ENCODE measurements at places on chromosomes 3 and 15.

DNA sequence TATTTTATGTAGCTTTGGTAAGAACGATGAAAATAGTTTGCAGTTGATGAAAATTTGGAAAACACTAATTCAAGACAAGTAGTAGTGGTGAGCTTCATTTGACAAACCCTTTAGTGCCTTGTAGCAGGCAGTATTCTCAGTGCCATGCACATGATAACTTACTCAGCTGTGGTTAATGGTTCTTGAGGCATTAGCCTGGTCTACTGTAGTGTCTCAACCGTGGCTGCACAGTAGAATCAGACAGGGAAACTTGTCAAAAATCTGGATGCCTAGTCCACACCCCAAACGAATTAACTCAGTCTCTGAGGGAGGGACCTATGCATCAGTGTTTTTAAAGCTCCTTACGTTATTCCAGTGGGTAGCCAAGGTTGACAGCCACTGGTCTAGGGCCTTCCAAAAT is 45.4 kb downstream of the PSMD6 start:
- peak; percentile 60 for ATAC-seq

GRCh38 chr3:194343561-194343893 is 7.6 kb downstream of the CPN2 start:
- ATAC-seq, result no peak

DNA sequence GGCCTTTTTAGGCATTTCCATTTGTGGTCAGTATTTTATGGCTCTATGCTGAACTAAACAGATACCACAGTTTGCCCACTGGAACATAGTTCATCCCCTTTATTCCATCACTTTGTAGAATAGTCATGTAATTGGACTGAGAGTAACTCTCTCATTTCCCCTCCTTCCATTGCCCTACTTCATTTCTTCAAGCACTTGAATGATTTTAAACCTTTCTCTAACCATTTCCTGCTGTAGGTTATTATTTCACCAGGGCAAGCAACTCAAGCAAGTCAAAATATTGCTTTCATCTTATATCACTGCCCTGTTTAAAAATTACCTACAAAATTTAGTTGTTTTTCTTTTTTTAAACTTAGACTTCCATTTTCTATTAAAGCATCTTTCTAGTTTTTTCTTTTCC is 177.0 kb downstream of the RAP2B start:
- no peak for ATAC-seq

DNA sequence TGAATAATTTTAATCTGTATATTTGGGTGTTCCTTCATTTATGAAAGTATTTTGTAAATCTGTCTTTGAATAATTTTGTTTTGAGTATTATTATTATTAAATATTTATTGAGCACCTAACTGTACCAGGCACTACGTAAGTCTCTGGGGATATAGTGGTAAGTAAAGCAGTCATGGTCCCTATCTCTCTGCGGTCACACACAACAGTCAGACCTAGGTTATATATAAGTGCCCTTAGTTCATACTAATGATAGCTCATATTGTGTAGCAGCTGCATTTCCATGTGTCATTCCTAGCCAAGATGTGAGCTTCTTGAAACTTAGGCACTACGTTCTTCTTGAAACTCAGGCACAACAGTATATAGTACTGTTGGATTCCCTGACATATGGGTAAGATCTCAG is 12.4 kb downstream of the NKTR start:
- no peak for ATAC-seq

GRCh38 chr15:71804226-71804625 is 6.1 kb upstream of the NR2E3 start:
- no peak for ATAC-seq

DNA sequence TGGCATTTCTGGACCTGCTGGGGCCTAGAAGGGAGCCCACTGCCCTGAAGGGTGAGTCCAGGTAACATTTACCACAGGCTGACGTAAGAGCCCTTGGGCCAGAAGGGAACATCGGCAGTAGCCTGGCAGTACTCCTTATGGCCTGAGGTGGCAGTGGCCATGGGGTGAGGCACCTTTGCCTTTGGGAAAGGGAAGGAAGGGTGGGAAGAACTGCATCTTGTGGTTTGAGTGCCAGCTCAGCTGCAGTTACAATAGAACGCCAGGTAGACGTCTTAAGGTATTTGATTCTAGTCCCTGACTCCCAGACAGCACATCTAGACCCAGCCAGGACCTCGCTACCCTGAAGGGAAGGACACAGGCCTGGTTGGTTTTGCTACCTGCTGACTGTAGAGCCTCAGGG is 104.9 kb downstream of the SOX14 start:
- ATAC-seq, result no peak

GRCh38 chr3:17645074-17645698 is 97.2 kb downstream of the TBC1D5 start:
- ATAC-seq, result no peak

DNA sequence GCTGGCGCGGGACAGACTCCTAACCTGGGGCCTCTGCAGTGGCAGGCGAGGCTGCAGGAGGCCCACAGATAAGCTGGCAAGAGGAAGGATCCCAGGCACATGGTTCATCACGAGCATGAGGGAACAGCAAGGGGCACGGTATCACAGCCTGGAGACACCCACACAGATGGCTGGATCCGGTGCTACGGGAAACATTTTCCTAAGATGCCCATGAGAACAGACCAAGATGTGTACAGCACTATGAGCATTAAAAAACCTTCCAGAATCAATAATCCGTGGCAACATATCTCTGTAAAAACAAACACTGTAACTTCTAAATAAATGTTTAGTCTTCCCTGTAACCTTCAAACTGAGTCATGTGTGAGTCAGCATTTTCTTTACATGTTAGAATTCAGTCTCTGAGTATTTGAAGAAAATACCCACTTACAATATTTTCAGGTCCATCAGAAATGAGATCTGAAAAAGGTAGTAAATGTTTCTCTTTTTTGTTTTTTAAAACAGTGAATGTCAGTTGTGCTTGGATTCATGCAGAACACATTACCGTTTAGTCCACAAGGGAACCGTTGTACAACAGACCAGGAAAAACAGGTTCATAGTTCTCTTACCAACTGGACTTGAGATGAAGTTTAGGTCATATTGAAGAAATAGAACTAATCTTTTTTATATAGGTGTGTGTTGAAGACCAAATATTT is 75.9 kb downstream of the BOC start:
- ATAC-seq, result no peak

DNA sequence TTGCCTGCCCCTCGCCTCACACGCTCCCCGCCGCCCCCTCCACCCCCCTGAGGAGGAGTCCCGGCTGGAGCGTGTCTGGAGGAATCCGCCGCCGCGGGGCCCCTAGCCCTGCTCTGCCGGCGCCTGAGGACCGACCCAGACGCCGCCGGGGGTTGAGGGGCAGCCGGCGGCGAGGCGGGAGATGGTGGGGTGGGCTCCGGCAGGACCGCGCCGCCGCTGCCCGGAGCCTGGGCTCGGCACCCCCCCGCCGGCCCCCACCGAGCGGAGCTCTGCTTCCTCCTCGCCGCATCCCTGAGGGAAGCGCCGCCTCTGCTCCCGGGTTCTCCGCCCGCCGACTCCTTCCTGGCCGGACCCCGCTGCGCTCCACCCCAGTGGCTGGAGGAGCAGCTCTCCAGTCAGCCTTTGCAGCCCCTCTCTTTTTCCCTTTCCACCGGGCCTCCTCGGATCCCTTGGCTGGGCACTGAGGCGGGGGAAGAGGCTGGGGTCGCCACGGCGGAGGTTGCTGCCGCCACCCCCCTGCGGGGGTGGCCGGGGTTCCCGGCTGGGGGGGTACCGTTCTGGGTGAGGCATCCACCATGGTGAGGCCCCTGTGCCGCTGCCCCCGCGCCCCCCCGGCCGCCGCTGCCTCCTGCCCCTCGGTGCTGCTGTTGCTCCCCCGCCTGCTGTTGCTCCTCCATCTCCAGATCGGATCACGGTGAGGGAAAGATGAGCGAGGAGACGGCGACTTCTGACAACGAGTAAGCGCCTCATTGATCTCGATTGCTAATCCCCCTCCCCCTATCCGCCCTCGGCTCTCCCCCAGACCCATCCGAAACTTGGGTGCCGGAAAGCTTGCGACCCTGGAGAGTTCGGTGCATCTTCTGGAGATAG is at the start of gene SPRED1:
TSS of gene SPRED1 (plus strand) at position 356 of the 870 bp plus-strand sequence. CDS start at position 706, 350 bp downstream.
- ATAC-seq, result peak; percentile 24

- peak; percentile 65 for ATAC-seq
Measured at GRCh38 chr15:84955089-84955848, 26.4 kb upstream of the PDE8A start.

- no peak for ATAC-seq
Measured at GRCh38 chr3:158976966-158977365, 175.1 kb downstream of the MFSD1 start.

DNA sequence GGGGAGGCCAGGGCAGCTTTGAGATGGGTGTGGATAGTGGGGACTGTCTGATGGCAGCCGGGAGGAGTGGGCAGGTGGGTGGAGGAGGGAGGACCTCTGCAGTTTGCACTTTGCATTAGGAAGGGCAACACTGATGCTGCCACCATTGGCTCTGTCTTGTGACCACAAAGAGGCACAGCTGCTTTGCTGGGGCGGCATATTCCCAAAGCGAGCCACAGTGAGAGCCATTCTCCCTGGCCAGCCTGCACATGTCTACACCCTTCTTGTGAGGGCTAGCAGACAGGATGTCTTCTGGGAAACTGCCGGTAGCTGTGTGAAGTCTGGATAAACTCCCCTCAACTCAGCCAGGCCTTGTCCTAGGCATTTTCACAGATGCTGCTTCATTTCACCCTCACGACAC is 38.3 kb downstream of the CCNB2 start:
- no peak for ATAC-seq

DNA sequence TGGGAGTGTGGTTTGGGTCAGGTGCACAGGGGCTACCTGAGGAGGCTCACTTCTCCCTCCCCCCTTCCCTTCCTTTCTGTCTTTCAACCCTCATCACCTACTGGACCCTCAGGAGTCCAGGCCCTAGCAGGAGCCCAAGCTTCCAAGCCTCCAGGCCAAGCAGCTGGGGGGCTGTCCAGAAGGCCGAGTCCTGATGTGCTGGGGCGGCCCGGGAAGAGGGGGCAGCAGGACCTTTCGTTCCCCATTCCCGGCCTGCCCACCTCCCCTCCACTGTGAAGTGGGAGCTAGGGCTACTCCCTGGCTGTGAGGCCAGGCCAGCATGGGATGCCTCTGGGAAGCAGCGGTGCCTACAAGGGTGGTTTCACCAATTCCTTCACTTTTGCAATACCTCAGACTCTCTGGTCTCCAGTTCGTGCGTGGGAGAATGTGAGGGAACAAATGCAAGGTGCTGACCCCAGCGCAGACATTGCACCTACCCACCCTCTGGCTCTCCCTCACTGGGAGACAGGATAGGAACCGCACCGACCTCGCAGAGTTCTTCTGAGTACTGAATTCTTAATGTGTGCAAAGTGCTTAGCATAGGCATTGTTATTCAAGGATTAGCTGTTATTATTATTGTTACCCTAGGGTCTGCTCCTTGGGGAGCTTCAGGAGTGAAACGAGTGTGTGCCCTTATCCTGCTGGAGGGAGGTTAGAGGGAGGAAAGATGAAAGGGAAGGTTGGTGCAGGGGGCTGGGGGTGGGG is 2.5 kb downstream of the EPHB3 start:
- ATAC-seq, result no peak

DNA sequence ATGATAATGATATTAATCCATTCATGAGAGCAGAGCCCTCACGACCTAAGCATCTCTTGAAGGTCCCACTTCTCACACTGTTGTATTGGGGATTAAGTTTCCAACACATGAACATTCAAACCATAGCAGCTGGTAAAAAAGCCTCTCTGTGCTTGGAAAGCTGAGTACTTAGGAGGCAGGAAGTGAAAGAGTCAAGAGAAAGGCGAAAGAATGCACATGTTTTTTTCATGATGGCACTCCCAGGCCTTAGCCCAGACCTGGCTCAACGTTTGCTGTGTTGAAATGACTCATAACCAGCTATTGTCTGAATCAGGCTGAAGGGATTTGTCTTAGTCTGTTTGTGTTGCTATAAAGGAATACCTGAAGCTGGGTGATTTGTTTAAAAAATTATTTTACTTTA is 84.4 kb upstream of the RGMA start:
- ATAC-seq, result peak; percentile 14
